ENCODE measurements at places on chromosomes 1 and 21. TPM values are rescaled to one million over a fixed set of nuclear protein-coding genes. Genes with fewer than 3 reads are reported as not detected.

GRCh38 chr1:174160109-174160473 is 771 bp downstream of the RABGAP1L start:
- H3K36me3 ChIP-seq, result no peaks in the 10 kb centered on the region
- peak; percentile 73 for DNase-seq
- H3K27me3 ChIP-seq, result no peaks in the 10 kb centered on the region

GRCh38 chr1:76866566-76866965 is 714 bp upstream of the ST6GALNAC5 start:
- no peaks in the 10 kb centered on the region for H3K36me3 ChIP-seq
- H3K27me3 ChIP-seq, result peaks cover 81% of the 10 kb centered on the region
- no peak for DNase-seq
- H3K27ac ChIP-seq, result no peak overlapping the region

DNA sequence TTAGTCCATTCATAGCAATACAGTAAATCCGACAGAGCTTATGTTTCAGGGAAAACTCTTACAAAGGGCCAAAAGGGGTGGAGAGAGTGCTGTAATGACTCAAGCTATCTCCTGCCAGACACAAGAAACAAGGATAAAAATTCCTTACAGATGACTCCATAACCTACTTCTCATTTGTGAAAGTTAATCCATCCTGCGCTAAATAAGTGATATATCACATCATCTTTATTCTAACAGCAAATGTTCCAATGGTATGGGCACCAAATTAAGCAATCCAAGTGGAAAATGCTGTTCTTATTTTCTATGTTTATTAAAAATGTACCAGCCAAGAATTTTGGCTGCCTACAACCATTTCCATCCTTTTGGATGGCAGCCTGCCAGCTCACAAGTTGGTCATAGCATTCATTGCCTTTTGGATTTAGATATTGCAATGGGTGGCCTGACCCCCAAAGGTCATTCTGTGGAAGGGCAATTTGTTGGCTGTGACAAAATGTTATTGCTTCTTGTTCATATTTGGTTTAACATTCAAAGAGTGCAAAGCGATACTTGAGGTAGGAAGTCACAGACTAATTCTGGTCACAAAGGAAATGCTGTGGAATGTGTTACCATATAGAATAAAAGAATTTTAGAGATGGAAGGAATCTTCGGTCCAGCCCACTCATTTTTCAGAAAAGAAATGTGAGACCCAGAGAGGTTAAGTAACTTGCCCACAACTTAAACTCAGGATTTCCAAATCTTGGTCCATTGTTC is 2.8 kb upstream of the ENAH start:
- H3K27ac ChIP-seq, result peak overlapping the region; percentile 96
- no peak overlapping the region for H3K4me3 ChIP-seq
- peak; percentile 52 for DNase-seq
- no peaks in the 10 kb centered on the region for H3K4me1 ChIP-seq
- no peaks in the 10 kb centered on the region for H3K36me3 ChIP-seq
- no peaks in the 10 kb centered on the region for H3K27me3 ChIP-seq

DNA sequence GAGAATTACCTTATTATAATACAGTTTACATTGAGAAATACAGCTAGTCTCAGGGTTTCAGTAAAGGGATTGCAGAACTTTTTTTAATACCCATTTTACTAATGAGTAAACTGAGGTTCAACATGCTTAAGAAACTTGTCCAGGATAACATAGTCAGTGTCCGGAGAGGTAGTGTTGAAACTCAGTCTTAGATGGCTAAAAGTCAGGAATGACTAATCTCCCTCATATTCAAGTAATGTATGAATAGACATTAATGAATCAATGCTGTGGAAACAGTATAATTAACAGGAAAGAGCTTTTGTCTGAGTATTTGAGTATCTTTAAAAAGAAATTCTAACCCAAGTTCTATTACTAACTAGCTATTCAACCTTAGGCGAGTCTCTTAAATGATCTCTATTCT is 397.6 kb downstream of the PLA2G4A start:
- no peaks in the 10 kb centered on the region for H3K4me1 ChIP-seq
- no peaks in the 10 kb centered on the region for H3K27me3 ChIP-seq
- no peak overlapping the region for H3K4me3 ChIP-seq
- no peak overlapping the region for H3K27ac ChIP-seq

GRCh38 chr1:220137019-220137786 is 43.3 kb downstream of the IARS2 start:
- no peaks in the 10 kb centered on the region for H3K27me3 ChIP-seq
- peaks cover 19% of the 10 kb centered on the region for H3K4me1 ChIP-seq
- DNase-seq, result no peak
- H3K4me3 ChIP-seq, result peak overlapping the region; percentile 25

- H3K36me3 ChIP-seq, result peaks cover 8% of the 10 kb centered on the region
- H3K27ac ChIP-seq, result no peak overlapping the region
- H3K27me3 ChIP-seq, result no peaks in the 10 kb centered on the region
- H3K4me3 ChIP-seq, result no peak overlapping the region
- no peak for DNase-seq
- H3K4me1 ChIP-seq, result no peaks in the 10 kb centered on the region
Measured at GRCh38 chr1:245121523-245121922, 33.3 kb upstream of the KIF26B start.

DNA sequence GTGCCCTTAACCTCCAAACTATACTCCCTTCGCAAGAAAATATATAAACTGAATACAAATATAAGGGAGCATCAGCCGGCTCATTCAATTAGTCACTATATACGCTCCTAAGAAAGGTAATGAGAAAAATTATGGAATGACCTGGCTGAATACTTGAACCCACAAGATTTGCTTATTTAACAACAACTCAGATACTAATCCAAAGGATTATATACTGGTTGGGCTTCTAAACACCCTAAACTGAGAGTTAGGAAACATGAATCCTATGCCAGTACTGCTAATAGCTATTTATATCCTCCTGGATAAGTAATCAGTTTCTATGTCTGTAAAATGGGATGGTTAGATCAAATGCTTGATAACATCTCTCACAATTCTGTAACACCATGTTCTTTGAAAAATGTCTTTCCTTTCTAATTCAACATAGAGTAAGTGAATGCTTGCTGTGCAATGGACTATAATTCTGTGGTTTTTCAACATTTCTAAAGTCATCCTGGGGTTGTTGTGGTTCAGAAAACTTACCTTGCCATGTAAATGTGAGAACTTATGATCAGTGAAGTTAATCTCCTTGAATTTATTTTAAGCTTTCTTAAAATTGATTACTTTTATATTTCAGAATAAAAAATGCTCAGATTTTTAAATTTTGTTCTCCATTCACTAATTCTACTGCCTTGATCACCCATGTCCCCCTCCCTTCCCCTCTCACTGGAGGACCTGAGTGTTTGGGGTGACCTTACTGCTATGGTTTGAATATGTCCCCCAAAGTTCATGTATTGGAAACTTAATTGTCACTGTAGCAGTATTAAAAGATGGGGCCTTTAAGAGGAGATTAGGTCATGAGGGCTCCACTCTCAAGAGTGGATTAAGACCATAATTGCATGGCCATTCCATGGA is 14.5 kb downstream of the DUSP10 start:
- no peaks in the 10 kb centered on the region for H3K36me3 ChIP-seq
- DNase-seq, result no peak
- no peaks in the 10 kb centered on the region for H3K27me3 ChIP-seq
- peaks cover 26% of the 10 kb centered on the region for H3K4me1 ChIP-seq
- H3K4me3 ChIP-seq, result no peak overlapping the region

- H3K4me1 ChIP-seq, result no peaks in the 10 kb centered on the region
- no peak overlapping the region for H3K4me3 ChIP-seq
Measured at GRCh38 chr1:4557949-4558348, 96.5 kb upstream of the AJAP1 start.

- DNase-seq, result no peak
- H3K4me3 ChIP-seq, result no peak overlapping the region
- H3K36me3 ChIP-seq, result no peaks in the 10 kb centered on the region
- no peaks in the 10 kb centered on the region for H3K4me1 ChIP-seq
Measured at GRCh38 chr1:153474347-153474746, 13.9 kb upstream of the S100A7 start.

DNA sequence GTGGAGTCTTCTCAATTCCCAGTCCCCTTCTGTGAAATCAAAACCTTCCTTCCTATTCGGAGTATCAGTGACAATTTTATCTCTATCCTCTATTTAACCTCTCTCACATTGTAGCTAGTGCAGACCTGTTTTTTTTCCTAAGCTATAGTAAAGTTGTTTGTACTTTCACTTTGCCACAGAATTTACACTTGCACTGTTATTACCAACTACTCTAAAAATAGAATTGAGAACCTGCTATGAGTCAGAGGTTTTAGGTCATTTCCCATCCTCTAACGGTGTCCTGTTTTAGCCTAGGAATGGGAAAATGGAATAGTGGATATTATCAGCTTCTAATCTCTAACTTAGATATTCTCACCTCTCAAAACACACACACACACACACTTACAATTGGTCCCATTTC is 862.7 kb downstream of the NCAM2 start:
- H3K36me3 ChIP-seq, result no peaks in the 10 kb centered on the region
- H3K27me3 ChIP-seq, result no peaks in the 10 kb centered on the region
- no peak for DNase-seq
- no peaks in the 10 kb centered on the region for H3K4me1 ChIP-seq
- no peak overlapping the region for H3K4me3 ChIP-seq
- no peak overlapping the region for H3K27ac ChIP-seq

DNA sequence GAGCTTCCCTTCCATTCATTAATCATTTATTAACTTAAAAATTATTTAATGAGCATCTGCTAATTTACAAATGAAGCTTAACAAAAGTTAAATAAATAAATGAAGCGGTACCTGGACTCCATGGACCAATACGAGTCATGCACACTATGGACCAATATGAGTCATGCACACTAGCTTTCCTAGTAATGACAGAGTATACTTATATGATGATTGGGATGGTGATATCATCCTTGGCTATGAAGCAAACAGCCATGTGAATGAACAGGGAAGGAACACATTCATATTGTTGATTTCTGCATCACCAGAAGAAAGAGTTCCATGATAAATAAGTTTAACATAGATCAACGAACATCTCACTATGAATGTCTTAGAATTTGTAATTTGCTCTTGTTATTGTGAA is 109.9 kb downstream of the SPAG17 start:
- H3K27me3 ChIP-seq, result peaks cover 4% of the 10 kb centered on the region
- no peak for DNase-seq
- no peaks in the 10 kb centered on the region for H3K4me1 ChIP-seq
- no peak overlapping the region for H3K4me3 ChIP-seq
- no peak overlapping the region for H3K27ac ChIP-seq
- no peaks in the 10 kb centered on the region for H3K36me3 ChIP-seq

DNA sequence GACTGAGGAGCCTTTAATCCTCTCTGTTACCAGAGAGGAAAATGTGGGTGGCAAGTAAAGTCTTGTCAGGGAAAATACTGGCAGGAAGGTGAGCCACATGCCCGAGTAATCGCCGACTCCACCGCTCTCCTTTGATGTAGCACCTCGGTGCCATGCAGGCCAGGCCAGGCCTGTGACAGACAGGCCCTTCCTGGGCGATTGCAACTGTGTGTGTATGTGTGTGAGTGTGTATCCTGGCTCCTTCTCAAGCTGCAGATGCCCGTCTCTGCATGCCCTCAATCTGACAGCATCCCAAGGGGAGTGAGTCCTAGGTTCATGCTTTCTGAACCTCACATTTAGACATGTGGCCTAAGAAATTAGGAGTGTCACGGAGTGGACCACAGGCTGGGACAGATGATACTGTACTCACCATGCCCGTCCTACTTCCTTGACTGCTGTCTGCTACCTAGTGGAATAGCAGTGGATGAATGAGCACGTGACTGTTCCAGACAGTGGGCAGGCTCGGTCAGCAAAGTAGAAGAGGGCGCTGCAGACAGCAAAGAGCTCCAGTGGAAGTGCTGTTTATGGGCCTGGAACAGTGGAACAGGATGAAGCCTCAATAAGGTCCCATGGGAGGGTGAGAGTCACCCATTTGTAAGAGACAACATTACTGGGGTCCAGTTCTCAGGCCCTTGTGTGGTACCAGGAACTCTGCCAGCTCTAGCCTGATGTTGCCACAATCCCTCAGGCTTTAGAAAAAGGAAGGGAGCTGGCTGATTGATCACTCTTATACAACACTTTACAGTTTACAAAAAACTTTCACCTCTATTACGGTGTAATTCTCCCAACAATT is 25.3 kb downstream of the SERTAD4 start:
- H3K27me3 ChIP-seq, result no peaks in the 10 kb centered on the region
- H3K4me3 ChIP-seq, result no peak overlapping the region
- no peak for DNase-seq
- no peak overlapping the region for H3K27ac ChIP-seq

- no peaks in the 10 kb centered on the region for H3K27me3 ChIP-seq
- no peaks in the 10 kb centered on the region for H3K36me3 ChIP-seq
- H3K27ac ChIP-seq, result no peak overlapping the region
- H3K4me3 ChIP-seq, result no peak overlapping the region
- no peak for DNase-seq
Measured at GRCh38 chr21:29749223-29749622, 190.6 kb downstream of the GRIK1 start.

GRCh38 chr1:84000954-84001495 is 2.1 kb upstream of the TTLL7 start:
- H3K36me3 ChIP-seq, result no peaks in the 10 kb centered on the region
- H3K4me1 ChIP-seq, result no peaks in the 10 kb centered on the region
- no peaks in the 10 kb centered on the region for H3K27me3 ChIP-seq
- H3K4me3 ChIP-seq, result no peak overlapping the region

DNA sequence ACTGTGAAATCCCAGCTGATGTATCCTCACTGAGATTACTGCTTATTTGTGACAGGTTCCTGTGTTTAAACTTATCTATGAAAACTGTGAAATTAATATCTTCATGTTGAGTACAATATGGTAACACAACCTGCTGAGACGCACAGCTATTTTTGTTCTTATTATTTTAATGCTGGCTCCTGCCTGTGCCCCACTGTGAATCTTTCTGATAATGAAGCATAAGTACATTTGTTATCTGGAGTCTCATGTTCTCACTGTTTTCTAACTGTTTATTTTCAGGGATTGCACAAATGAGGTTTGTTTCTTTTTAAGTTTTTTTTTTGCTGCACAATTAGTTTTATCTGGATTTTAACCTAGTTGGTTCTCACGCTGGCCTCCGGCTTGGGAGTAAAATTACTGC is 39.9 kb upstream of the IFNAR2 start:
- peak overlapping the region; percentile 39 for H3K27ac ChIP-seq
- no peak for DNase-seq
- no peaks in the 10 kb centered on the region for H3K36me3 ChIP-seq
- H3K27me3 ChIP-seq, result no peaks in the 10 kb centered on the region
- H3K4me3 ChIP-seq, result no peak overlapping the region

DNA sequence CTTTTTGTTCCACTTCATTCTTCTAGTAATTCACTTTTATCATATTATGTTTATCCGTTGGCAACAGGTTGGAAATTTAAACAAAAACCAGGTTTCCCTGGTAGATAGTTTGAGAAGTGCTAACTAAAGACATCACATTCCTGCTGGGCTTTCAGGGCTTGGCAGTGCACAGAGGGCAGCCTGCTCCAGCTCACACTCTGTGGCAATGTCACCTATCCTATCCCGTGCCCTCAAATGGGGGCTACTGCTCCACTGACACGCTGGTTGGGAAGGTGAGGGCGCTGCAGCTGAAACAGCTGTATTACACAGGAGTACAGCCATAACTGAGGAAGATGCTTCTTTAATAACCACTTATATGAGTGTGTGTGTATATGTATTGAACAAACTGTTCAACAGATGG is 49.7 kb downstream of the RCAN1 start:
- H3K27me3 ChIP-seq, result no peaks in the 10 kb centered on the region
- H3K4me1 ChIP-seq, result peaks cover 5% of the 10 kb centered on the region
- H3K36me3 ChIP-seq, result no peaks in the 10 kb centered on the region
- H3K4me3 ChIP-seq, result no peak overlapping the region
- peak; percentile 43 for DNase-seq

The S100A4 gene
- 96.1 TPM for total RNA-seq

The DDX59 gene
- 19.9 TPM for total RNA-seq

The AUNIP gene
- total RNA-seq, result not detected

The TRAF3IP3 gene
- 0.30 TPM for total RNA-seq

The OR6N1 gene
- total RNA-seq, result not detected

The TSPAN2 gene
- 7.1 TPM for total RNA-seq

The SPATA45 gene
- total RNA-seq, result not detected

All from heart left ventricle (tissue), 16 donors.